ENCODE measurements at places on chromosomes 1 and 21.
A peak's percentile ranks its signal among the peaks of the same experiment; 100 is the strongest.

GRCh38 chr1:27042670-27043069 is 30.0 kb upstream of the TENT5B start:
- no peak for DNase-seq

- DNase-seq = peak; percentile 66
Observed at GRCh38 chr1:197771904-197772556, 3.2 kb downstream of the DENND1B start.

GRCh38 chr21:31034378-31034777 is 3.9 kb downstream of the KRTAP19-8 start:
- no peak for DNase-seq

DNA sequence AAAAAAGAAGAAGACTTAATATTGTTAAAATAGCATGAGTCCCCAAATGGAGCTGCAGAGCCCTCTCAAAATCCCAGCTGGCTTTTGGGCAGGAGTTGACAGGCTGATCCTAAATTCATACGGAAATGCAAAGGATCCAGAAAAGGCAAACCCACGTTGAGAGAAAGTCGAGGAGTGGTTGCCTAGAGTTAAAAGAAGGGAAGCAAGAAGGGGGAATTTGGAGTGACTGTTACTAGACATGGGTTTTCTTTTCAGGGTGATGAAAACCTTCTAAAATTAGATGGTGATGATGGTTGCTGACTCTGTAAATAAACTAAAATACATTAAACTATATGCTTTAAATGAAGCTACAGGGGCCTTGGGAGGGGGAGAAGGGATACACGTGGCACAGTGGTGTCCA is 1.6 kb downstream of the DNMT3L start:
- DNase-seq = no peak

DNA sequence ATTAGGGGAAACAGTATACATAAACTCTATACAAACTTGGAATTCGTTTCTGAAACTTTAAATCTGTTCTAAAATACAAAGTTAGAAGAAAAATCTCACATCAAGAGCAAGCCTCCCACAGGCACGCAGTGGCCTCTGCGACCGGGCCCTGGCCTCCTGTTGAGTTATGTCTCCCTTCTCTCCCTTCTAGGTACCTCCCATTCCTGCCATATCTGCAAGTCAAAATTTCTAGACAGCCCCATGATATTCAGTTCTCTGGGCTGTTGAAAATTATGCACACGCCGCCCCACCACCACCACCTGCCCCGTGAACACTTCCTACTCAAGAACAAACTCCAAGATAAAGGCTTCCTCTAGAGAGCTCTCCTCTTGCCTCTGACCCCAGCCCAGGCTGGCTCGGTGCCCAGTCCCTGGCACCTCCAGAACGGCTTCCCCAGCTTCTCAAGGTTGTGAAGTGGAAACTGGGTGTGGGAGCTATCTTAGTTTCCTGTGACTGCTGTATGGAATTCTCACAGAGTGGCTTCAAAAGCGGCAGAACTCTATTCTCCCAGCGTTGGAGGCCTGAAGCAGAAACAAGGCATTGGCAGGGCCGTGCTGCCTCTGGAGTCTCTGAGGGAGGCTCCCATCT is 37.7 kb upstream of the LRP8 start:
- DNase-seq = peak; percentile 50

DNA sequence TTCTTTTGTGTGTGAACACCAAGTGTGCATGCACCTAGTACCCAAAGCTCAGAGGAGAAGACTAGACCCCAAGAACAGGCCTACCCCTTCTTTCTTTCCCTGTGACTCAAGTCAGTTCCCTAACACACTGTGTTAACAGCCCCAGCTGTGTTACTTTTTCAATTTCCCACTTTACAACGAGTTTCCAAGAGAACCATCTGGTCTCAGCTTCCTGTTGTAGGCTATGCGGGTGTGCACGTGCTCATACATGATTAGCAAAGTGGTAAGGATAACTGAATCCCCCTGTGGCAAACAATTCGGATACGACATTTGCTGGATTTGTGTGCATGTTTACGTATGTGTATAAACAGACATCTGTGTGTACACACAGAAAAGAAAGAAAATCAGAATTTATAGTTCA is 17.9 kb downstream of the IFNAR2 start:
- DNase-seq = no peak

- no peak for DNase-seq
Observed at GRCh38 chr1:174913225-174913903, 86.4 kb upstream of the CACYBP start.

DNA sequence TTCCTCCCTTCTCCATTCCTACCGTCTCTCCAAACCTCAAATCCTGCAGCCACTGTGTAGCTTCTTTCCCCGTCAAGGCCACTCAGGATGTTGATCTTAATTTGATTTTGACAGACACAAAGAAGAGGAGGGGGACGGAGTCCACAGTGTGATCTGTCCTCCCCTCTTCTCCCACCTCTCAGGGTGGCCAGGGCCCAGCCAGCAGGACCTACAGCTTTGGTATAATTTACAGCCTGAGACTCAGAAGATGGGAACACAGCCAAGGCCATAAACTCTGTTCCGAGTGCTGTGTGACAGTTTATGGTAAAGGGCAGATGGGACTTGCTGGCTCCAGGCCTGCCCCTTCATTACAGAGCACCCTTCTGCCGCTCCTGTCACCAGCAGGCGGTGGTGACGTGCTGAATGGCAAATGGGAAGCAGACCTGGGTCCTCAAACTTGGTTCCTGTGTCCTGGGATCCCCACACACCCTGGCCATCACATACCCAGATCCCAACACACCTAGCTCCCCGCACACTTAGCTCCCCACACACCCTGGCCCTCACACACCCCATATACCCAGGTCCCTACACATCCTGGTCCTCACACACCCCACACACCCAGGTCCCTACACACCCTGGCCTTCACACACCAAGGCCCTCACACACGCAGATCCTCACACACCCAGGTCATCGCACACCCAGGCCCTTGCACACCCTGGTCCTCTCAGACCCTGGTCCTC is 71.6 kb downstream of the CD2 start:
- DNase-seq = peak; percentile 92

DNA sequence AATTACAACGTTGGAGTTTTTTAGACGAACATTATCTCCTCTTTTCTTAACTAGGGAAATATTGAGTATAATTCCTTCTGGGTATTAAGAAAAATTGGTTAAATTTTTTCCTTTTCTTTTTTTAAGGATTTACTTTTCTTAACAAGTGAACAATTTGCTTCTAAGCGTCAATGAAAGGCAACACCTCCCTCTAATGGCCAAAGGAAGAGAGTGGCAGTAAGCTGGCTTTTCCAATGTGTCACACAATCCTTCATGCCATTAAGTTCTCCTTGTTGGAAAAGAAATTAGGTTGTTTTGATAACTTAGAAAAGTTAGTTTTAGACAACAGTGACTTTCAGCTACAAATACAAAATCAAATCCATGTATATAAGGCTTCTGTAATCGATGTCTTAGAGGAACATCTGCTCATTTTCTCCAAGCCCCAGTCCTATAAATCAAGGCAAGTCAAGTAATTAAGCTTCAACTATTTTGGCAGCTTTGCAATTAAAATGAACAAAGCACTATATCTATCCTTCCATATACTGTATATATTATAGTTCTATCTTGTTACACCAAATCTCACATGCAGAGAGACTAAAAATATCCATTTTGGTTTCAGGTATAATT is 62.8 kb downstream of the EDEM3 start:
- DNase-seq = peak; percentile 53

DNA sequence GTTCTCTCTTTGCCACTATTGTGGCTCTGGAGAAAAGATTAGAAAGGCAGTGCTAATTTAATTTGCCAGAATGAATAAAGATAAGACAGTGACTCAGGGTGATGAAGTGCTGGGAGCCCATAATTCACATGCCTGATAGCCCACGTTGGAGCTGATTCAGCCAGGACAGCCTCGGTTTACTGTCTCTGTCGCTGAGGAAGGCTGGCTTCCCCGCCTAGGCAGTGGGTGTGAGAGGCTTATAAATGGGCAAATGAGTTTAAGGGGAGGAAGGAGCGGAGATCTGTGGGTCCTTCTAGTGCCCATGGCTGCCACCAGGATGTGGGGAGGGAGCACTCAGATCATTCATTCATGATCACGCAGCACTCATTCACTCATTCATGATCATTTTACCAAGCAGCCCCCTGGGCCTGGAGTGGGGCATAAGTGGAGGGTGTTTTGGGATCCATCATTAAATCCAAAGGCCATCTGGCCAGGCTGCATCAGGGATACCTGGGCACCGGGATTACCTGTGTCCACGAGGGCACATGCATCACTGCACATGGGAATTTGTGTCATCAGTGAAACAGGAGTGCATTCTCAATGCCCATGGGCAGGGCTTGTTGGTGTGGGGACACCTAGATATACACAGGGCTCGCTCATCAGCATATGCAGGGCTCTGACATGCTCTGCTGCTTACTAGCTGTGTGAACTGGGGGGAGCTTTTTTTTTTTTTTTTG is 315.4 kb downstream of the MATN1 start:
- no peak for DNase-seq

GRCh38 chr1:209063767-209064659 is 519.5 kb upstream of the CAMK1G start:
- DNase-seq = no peak

DNA sequence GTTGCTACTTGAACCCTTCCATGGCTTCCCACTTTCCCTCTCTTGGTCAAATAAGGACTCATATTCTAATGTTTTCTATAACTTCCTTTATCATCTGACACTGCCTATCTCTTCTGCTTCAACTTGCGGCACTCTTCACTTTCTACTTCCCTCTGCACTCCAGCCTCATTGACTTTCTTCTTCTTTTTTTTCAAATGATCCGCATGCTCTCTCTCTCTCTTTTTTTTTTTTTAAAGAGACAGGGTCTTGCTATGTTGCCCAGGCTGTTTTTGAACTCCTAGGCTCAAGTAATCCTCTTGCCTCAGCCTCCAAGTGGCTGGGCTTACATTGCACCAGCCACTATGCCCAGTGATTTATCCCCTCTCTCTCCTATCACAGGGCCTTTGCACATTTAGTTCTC is 7.3 kb upstream of the IL10 start:
- DNase-seq = no peak

GRCh38 chr21:33896691-33897090 is 18.9 kb downstream of the ATP5PO start:
- no peak for DNase-seq

- DNase-seq = no peak
Observed at GRCh38 chr1:218848009-218848408, 325.7 kb upstream of the LYPLAL1 start.

DNA sequence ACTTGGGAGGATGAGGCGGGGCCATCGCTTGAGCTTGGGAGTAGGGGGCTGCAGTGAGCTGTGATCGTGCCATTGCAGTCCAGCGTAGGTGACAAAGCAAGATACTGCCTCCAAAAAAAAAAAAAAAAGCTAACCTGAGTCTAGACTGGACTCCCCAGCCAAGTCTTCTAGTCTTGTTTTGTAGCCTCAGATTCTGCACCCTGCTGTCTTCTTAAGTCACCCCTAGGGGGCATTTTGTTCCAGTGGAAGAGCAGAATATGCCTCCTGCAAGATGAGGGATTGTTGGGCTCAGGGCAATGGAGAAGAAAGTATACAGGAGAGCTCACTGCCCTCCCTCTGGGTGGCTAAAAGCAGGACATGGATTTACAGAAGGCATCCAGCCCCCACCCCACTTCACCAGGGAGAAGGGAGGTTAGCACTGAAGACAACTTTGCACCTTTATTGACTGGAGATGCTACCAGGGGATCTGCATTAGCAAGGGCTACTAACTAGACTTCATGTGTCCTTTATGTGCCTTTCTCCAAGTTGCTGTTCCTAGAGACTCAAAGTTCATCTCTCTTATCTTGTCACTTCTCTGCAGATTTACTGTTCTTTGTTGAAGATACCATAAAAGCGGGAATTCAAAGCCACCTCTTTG is 15.3 kb upstream of the RNF187 start:
- DNase-seq = peak; percentile 57

- peak; percentile 84 for DNase-seq
Observed at GRCh38 chr1:28915031-28915895, 894 bp downstream of the EPB41 start.

- no peak for DNase-seq
Observed at GRCh38 chr21:36297406-36297937, 22.5 kb upstream of the MORC3 start.

GRCh38 chr1:236141447-236142252 is 689 bp upstream of the GPR137B start:
- DNase-seq = peak; percentile 67

- no peak for DNase-seq
Observed at GRCh38 chr21:33125680-33126375, 55.9 kb downstream of the OLIG1 start.
